Stimulated activated CD8-positive, alpha-beta memory T cell treated with anti-CD3 and anti-CD28 coated beads, Interleukin-4, amount 100 ng/mL, for 4 hours (primary cell): ENCODE measurements at places on chromosomes 7 and 10.

DNA sequence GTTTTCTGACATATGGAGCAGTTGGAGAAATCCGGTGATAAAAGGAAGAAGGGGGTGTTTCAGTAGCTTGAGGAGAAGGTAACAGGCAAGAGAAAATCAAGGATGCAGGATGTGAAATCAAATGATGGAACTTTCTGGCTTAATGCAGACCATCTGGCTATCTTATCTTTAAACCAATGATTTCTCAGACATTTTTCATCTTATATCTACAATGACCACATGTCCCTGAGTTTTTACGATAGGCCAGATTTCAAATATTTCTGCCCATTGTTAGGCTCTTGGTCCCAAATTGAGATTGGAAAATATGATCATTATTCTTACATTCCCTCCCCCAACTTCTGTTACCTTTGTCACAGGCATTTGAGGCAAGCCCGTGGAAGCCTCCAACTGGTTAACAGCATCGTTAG is 486.8 kb downstream of the SUGCT start:
- DNase-seq = no peak

GRCh38 chr10:98295907-98296306 is 27.9 kb upstream of the LOXL4 start:
- DNase-seq = no peak

DNA sequence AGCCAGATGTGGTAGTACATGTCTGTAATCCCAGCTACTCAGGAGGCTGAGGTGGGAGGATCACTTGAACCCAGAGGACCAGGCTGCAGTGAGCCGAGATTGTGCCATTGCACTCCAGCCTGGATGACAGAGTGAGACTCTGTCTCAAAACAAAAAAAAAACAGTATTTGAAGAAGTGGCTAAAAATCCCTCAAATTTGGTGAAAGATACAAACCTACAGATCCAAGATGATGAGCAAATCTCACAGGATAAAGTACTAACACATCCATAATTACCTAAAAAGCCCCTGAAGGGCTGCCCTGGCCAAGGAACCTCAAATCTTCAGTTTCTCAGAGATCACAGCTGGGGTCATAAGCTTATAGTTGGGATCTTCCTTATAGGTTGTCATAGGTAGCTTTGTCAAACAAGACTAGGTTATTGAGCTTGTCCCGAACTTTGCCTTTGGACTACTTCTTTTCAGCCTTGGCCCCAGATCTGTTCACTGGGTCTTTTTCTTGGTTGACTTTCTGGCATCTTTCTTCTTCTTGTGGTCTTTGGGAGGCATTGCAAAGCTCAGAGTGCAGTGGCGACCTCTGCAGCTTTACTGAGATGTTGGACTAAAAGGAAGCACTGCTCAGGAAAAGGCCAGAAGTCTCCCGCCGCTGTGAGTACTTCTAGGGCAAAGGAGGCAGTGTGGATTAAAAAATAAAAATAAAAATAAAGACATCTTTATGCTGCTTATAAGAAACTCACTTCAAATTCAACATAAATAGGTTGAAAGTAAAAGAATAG is 28.6 kb upstream of the SAR1A start:
- no peak for DNase-seq

DNA sequence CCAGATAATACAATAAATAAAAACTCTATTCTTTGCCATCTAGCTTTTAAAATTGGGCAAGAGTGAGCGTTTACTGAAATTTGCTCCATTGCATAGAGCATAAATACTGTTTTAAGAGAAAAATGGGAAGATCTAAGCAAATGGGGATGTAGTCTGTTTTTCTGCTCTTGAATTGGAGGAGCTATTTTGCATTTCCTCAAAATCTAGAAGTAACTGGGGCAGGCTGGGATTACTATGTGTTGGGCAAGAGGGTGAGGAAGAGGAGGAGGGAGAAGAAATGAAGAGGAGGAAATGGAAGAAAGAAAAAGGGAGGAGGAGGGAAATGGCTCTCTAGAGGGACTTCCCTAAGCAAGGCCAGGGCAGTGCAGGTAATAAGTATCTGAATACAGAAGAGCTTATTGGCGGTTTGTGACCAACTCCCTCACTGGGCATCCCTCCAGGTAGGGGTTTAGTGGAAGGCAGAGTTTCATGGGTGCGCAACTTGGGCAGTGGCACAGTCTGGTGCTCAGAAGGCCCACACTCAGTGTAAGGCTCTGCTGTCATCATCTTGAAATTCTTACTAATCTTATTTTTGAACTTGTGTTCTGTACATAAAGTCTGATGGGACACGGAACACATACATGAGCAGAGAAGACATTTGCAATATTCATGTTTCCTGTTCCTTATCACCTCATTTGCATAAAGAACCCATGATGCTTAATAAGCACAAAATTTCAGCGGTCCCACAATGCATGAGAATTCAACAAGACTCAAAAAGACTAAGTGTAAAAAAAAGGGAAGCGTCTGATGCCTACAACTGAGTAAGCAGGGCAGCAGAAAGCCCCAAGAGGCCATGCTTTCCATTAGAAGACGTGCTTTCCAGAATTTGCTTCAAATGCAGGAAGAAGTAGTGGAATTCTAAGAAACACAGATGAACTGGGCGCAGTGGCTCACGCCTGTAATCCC is 116.9 kb downstream of the EVX1 start:
- DNase-seq = no peak

- DNase-seq = no peak
Measured at GRCh38 chr10:117390420-117390819, 15.2 kb upstream of the PDZD8 start.

- DNase-seq = no peak
Measured at GRCh38 chr10:80197972-80198916, 7.1 kb downstream of the ANXA11 start.

- no peak for DNase-seq
Measured at GRCh38 chr10:1526436-1527055, 210.8 kb downstream of the ADARB2 start.

DNA sequence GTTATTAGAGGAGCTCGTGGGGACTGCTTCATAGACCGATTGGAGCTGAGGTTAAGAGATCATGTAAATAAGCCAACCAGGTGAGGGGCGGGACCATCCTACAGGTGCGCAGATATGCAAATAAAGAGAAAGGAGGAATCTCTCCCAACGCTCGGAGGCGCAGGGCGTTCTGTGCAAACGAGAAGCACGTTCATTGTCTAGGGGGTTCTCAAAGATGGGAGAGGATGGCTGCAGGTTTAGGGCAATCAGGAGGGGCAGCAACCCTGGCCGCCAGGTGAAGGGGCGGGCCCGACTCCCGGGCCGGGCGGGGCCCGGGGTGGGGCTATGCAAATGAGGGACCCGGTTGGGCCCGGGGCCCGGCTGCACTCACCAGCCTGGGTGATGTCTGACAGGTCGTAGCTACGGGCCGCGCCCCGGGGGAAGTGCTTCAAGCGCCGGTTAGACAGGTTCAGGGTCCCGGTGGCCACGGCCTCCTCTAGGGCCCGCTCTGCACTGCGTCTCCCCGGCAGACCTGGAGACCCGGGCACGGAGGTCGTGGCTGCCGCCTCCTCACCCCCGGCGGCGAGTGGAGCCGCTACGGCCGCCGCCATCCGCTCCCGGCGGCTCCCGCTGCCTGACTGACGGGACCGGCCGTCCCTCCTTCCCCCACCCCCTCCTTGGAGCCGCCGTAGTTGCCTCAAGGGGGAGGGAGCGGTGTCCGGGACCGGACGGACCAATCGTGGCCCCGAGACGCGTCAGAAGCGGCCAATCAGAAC is at the start of gene LRCH4:
Gene LRCH4, minus strand, starts transcription at position 619 of the 755 bp plus-strand sequence. Its CDS starts 29 bp downstream, at position 590.
- no peak for DNase-seq

GRCh38 chr10:131690805-131691239 is 210.0 kb upstream of the PPP2R2D start:
- no peak for DNase-seq

DNA sequence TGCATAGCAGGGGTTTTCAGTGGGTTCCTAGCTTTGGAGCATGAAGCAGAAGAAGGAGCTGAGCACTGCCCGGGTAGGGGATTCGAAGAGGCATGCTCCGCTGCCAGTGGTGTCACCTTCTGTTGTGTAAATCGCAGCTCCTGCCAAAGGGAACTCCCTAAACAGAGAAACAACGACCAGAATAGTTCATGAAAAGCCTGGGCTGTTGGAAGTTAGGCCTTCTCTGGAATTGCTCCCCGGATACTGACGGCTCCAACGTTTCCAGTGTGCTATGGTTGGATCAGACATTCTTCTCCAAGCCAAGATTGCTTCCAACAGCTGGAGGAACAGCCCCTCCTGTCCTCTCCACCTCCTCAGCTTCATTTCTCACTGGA is 546.0 kb upstream of the FZD8 start:
- no peak for DNase-seq

DNA sequence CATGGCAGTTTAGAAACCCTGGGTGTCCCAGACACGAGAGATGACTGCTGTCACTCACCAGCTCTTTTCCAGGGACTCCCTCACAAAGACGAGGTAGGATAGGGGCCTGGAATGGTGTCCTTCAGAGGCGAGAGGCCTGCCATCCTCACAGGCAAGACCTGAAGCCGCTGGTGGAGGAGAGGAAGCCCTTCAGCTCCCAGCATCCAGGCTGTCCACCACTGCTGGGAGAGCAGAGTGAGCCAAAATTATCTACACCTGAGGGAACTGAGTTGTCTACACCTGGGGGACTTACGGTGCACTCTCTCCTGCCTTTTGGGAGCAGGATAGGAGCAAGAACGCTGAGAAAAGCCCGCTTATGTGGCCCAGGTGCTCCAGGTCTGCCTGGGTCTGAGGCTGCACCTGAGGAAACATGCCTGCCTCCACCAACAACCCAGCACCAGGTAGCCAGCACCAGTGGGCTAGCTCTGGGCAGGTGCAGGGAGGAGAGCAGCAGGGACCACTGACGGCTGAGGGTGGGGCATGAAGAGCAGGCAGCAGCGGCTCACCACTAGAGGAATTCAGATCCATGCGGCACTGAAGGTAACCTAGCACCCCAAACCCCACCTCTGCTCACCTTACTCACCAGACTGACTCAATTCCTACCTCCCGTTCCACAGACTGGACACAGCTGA is 357.2 kb downstream of the SH2D4B start:
- no peak for DNase-seq

DNA sequence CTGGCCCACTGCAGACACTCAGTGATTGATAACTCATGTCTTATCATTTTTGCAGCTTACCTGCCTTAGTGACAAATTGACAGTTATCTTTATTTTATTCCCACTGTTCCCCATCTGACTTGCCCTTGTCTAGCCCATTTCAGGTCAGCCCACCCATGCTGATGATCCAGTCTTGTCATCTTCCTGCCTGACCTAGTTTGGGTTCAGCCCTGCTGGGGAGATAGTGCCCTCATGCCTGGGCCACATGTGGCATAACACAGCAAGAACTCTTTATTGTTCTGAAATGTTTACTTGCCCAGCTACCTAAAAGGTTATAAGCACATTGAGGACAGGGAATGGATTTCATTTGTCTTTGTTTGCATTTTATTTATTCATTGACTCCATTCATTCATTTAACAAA is 75.6 kb downstream of the ENTPD1 start:
- DNase-seq = no peak

DNA sequence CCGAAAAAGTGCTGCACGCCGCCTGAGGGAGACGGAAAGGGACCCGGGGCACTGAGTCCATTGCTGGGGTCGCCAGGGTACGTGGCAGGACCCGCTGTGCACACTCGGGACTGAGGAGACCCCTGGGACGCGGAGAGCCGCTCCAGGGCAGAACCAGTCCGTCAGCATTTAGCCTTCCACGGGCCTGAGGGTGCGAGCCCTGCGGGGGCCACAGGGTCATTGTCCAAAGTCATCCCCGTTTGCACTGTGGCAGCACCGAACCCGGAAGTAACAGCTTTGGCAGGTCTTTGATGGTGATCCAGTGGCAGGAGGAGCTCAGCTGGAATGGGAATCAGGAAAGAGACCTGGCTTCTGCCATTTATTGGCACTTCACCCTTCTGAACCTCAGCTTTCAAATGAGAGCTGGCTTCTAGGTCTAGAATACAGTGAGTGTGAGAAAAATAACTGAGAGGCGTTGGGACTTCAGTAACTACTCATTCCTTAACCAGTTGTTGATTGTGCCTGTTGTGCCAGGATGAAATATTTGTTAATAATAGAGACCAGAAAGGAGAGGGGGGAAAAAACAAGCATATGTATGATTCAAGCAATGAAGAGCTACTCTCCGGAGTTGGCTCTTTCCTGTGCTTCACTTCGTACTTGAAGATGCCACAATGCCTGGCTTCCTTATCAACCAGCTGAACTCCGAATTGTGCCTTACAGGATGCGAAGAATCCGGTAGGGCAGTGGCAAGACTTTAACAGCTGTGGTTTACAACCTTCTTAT is 811 bp upstream of the ARHGAP12 start:
- no peak for DNase-seq

DNA sequence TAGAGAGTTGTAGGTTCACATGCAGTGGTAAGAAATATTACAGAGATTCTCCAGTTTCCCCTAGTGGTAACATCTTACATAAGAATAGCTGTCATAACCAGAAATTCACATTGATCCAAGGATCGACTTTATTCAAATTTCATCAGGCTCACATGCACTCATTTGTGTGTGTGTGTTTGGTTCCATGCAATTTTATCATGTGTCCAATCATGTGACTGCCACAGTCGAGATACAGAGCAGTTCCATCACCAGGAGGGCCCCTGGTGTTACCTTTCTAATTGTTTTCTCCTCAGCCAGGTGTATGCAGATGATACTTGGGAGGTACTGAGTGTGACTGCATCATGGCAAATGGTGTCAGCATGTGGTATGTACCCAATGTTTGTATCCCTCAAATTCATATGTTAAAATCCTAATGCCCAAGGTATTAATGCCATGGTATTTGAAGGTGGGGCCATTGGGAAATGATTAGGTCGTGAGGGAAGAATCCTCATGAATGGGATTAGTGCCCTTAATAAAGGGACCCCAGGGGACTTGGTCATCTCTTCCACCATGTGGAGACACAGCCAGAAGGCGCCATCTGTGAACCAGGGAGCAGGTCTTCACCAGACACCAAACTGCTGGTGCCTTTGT is 126.3 kb downstream of the CXCL12 start:
- DNase-seq = no peak

GRCh38 chr7:43584195-43584586 is 1.3 kb downstream of the STK17A start:
- no peak for DNase-seq

GRCh38 chr10:102170602-102171001 is 18.4 kb downstream of the NOLC1 start:
- DNase-seq = no peak

DNA sequence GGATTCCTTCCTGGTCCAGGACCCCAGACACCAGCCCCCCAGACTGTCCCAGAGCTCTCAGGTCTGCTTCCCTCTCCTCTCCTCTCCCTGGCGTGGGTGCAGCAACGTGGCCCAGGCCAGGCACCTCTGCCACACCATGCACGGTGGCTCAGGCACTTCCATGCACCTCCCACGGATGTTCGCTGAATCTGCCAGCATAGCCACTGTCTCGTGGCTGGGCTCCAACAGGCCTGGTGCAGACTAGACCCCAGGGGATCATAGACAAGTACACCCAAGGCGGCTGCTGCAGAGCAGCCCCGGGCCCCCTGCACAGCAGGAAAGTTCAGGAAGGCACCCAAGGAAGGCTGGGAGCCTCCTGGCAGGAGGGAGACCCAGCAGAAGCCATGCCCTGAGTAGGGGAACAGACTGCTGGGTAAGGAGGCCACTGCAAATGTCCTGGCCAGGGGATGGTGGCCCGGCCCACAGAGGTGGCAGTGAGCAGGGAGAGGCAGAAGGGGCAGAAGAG is 4.4 kb downstream of the RASGEF1A start:
- DNase-seq = no peak
